ENCODE measurements at places on chromosomes 7 and 10.

- DNase-seq = no peak
These were observed 22.5 kb downstream of the FKBP6 start for GRCh38 chr7:73350306-73351068.

DNA sequence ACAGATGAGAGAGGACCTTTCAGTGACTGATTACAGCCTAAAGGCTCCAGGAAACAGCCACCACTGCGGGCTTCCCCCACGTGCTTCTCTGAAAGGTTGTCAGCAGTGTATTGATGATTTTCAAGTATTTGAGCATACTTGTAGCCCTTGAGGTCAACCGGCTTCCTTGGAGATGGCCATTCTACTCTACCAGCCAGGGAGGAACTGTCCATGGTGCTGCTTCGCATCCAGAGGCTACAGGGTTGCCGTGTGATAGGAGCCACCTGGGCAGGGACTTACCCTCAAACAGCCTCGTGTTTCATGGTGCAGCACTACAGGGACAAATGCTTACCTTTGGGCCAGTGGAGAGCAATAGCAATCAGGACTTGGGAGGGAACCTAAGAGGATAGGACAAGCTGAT lies 179.5 kb downstream of the DPP6 start:
- DNase-seq = no peak

- no peak for DNase-seq
These were observed 13.9 kb downstream of the TET1 start for GRCh38 chr10:68574051-68574450.

DNA sequence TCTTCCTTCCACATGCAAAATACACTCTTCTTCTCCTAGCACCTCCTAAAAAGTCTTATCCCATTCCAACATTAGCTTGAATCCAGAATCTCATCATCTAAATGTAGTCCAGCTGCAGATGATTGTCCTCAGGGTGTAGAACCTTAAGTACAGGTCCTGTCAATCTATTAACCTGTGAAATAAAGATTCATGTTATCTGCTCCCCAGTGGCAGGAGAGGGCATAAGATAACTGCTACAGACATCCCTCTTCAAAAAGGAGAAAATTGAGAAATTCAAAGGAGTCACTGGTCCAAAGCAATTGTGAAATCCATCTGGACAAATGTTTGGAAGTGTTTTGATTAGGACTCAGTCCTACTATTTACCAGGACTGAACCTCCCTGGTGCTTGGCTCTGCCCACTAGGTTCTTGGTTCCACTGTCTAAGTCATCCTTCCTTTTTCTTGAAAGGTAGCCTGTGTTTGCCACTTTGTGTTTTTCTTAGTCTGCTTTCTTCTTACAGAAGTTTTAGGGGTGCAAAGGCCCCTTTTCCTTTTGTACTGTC lies 96.2 kb downstream of the ADD3 start:
- no peak for DNase-seq

DNA sequence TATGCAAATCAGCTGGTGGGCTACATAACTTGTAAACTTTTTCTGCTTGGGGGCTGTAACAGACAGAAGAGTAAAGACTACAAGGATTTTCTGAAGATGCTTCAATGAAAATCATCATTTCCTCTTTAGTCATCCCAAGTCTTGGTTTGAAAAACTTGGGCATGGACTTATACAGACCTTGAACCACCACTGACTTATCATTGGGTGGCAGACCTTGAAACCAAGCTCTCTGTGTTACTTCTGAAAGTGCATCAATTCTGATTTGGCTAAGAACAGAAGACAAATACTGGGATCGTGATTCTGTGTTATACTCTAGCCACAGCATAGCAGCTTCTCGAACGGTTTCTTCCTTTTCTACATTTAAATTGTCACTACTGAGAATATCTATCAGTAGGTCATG lies 21.3 kb downstream of the KBTBD2 start:
- DNase-seq = no peak

- DNase-seq = peak; percentile 6
These were observed at the start of gene C1QL3 for GRCh38 chr10:16521311-16522016. Gene C1QL3, minus strand, starts transcription at chr10:16521879. Its CDS starts 814 bp downstream, at chr10:16521065.

GRCh38 chr7:135466442-135467206 lies 43.3 kb downstream of the CNOT4 start:
- no peak for DNase-seq

DNA sequence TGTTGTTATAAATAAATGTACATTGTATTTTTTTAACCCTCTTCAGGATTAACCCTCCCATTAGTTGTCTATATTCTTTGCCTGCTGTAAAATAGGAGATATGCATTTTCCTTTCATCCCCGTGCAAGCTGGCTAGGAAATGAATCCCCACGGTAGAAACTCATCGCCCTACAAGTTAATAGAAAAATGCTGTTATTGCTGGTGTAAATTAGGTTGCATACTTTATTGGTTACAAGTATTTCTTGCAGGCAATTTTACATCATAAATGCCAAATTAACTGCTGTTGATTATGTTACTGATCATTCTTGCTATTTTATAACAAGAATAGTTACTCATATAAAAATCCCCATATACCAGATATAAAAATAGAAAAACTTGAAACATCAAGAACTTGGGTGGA lies 454.2 kb upstream of the KLF6 start:
- no peak for DNase-seq

DNA sequence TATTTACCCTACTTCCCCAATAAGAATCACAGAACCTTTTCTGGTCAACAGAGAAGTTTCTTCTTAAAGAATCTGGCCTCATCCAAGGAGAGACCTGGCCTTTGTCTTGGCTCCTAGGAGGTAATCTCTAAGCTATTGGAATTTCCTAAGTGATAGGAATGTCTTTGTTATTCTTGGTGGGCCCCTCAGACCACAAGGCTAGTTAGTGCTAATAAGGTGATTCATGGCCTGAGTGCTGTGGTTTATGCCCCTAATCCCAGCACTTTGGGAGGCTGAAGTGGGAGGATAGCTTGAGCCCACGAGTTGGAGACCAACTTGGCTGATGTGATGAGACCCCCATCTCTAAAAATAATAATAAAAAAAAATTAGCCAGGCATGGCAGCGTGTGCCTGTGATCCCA lies 60.0 kb upstream of the CYP2C18 start:
- no peak for DNase-seq

- no peak for DNase-seq
These were observed 24.3 kb upstream of the ITGB8 start for GRCh38 chr7:20306180-20306946.

DNA sequence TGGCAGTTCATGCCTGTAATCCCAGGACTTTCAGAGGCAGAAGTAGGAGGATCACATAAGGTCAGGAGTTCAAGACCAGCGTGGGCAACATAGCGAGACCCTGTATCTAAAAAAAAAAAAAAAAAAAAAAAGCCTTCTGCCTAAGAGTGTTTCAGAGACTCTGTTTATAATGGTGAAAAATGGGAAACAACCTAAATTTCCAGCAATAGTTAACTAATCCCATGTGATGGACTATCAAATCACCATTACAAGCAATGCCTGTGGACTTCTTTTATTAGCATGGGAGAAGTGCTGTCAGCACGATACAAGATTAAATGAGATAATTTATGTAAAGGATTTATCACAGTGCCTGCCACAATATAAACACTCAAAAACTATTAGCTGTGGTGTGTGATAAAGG lies 67.5 kb upstream of the CUX1 start:
- no peak for DNase-seq

DNA sequence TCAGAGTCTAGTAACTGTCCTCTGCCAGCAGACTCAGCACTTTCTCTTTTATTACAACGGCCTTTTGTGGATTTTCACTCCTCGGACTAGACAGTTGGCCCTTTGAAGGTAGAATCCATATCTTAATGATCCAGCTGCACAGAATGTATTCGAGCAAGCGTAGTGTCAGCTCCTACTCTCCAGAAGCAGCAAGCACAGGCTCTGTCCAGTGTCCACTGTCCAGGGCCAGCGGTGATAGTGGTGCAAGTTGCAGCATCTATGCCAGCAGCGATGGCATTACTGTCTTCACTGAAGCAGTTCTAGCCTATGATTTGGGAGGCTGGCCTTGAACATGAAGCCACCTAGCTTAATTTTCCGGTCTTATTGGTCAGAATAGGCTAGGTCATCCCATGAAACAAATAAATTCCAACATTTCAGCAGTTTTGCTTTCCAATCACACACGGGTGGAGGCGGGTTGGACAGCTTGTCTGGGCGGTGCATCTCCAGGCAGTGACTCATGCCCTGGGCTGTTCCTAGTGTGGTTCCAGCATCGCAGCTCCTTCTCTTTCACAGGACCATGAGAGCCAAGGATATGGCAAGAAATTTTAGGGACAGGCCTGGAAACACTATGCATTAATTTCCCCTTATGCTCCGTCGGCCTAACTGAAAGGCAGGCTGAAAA lies 108.6 kb upstream of the KCNMA1 start:
- DNase-seq = no peak

GRCh38 chr7:69067397-69067796 lies 530.9 kb upstream of the AUTS2 start:
- peak; percentile 15 for DNase-seq

DNA sequence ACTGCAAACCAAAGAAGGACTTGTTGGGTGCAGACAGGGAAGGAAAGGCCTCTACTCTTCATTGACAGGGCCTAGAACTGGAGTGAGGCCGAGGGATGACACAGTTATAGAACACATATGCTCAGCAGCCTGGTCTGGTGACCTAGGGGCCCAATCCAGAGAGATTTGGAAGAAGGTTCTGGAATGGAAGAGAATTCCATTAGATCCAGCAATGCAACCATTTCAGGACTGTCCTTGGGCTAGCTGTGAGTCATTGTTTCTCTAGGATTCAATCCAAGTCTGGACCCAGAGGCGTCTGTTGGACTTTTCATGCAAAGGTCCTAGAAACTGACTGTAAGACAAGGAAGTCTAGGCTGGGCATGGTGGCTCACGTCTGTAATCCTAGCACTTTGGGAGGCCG lies 59.2 kb downstream of the WIPF3 start:
- no peak for DNase-seq

GRCh38 chr10:122148876-122149560 lies 122.1 kb upstream of the BTBD16 start:
- no peak for DNase-seq

DNA sequence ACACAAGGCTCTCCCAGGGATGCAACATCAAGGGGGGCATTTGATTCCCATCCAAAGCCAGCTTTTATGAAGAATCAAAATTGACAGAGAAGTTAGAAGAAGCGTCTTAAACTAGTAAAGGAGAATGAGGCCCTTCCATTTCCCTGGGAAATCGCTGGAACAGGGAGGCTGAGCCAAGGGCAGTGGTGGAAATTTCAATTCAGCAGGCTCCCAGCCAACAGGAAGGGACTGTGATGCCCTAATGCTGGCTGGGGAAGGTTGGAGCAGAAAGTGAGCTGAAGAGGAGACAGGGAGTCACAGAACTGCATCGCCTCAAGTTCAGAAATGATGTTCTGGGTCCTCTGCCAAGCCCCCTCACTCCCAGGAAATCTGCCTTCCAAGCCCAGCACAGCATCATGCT lies 517.3 kb downstream of the GRID1 start:
- DNase-seq = no peak

Measured in NCI-H1694 treated with DMSO at 0.1 percent for 48 hours (cell line).